KG1 (cell line): ENCODE measurements at places on chromosomes 1 and 21.

- peak; percentile 60 for DNase-seq
These were observed 28.2 kb downstream of the BATF3 start for GRCh38 chr1:212671342-212672031.

DNA sequence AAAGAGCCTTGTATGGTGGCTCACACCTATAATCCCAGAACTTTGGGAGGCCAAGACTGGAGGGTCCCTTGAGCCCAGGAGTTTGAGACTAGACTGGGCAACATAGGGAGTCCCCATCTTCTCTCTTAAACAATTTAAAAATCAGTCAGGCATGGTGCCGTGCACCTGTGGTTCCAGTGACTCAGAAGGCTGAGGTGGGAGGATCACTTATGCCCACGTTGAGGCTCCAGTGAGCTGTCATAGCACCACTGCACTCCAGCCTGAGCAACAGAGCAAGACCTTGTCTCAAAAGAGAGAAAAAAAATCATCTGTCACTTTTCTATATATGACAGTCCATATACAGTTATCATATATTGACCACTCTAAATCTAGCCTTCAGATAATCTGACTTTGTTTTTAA is 658.3 kb downstream of the LTN1 start:
- DNase-seq, result no peak

- no peak for DNase-seq
These were observed 40.5 kb downstream of the SLC30A7 start for GRCh38 chr1:100936194-100936967.

- no peak for DNase-seq
These were observed 296.1 kb downstream of the PDE4B start for GRCh38 chr1:66088787-66089186.

- no peak for DNase-seq
These were observed 175.7 kb downstream of the ST6GALNAC3 start for GRCh38 chr1:76250271-76250670.

GRCh38 chr1:27047914-27048313 is 35.3 kb upstream of the TENT5B start:
- DNase-seq, result no peak

- DNase-seq, result peak; percentile 27
These were observed 2.7 kb downstream of the USP25 start for GRCh38 chr21:15732290-15732995.

DNA sequence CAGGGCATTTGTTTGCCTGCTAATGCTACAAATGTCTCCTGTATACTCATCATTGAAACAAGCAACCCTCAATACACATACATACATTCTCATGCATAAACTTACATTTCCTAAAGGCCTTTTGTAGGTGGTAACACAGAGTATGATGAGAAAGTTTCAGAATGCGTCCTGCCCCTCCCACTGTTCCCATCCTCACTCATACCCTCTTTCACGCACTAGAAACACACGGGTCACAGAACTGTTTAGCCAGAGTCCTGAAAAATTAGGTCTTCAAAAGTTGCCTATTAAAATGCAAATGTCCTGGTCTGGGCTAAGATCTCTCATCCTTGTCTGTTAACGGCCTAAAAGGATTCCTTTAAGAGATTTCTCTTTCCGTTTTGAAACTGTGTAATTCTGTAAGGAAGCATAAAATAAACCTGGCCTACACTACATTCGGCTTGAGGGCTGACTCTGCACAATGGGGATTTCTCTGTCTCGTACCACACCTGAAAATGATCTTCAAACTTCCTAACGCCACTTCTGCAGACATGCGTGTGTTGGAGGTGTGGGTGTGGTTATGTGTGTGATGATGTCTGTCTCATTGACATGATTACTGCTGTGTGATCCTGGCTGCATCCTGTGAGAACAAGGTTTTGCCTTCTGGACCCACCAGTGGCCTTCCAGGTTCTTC is 5.3 kb upstream of the FCER1A start:
- DNase-seq, result no peak
